ENCODE measurements at places on chromosomes 1 and 21.
A peak's percentile ranks its signal among the peaks of the same experiment; 100 is the strongest.

DNA sequence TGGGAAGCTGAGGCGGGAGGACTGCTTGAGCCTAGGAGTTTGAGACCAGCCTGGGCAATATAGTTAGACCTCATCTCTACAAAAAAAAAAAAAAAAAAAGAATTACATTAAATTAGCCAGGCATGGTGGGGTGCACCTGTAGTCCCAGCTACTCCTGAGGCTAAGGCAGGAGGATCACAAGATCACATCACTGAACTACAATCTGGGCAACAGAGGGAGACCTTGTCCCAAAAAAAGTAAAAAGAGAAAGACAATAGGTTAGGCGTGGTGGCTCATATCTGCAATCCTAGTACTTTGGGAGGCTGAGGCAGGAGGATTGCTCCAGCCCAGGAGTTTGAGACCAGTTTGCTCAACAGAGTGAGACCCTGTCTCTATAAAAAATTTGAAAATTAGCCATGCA lies 130.3 kb downstream of the TIAM1 start:
- DNase-seq: no peak

DNA sequence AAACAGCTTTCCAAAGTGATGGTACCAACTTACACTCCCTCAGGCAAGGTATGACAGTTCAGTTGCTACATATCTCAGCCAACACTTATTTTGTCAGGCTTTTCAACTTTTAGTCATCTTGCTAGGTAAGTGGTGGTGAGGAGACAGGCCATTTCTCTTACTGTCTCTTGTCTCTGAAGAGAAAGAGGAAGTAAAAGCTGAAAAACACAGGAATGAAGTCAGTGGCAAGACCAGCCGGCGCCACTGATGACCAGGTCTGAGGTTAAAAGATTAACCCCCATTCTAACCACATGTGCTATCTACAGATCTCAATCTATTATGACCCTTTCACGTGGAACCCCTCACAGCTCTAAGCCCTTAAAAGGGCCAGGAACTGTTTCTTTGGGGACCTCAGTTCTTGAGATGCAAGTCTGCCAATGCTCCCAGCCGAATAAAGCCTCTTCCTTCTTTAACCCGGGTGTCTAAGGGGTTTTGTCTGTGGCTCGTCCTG lies 4.2 kb downstream of the ADCY10 start:
- no peak for DNase-seq

DNA sequence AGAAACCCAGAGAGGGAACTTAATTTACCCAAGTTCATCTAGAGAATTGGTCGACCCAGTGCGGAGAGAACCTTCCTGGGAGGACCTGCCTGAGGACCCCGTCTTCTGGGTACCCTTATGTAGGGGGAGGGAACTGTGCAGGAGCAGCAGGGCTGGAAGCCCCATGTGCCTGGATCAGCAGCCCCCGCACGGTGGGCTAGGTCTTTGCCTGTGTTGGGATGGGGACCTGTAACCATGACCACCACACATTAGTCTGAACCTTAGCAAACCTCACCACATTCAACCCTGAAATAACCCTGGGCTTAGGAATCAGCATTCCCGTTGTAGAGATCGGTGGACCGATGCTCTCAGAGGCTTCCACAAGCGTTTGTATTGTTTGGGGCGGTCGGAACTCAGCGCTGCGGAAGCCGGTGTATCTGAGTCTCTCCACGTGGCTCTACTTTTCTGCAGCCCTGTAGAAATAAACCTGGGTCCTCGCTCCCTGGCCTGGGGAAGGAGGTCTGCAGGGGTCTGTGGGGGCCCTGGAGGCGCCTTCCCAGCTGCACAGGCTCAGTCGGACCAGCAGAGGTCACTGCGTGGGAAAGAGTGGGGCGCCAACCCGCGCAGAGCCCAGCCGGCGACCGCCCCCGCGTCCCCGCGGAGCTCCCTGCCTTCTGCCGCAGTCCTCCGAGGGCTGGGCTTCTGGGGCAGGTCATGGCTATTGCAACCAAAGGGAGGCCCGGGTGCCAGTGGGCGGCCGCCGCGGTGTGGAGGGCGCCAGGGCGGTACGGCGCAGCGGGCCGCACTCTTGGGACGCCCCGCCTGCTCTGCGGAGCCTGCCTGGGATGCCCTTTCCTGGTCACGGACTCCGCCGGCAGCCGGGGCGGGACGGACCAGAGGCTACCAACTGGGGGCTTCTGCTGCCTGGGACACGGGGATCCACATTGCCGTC lies 36.2 kb upstream of the KCNA10 start:
- peak; percentile 61 for DNase-seq

GRCh38 chr1:14775434-14775833 lies 176.9 kb downstream of the KAZN start:
- DNase-seq: no peak

- peak; percentile 92 for DNase-seq
Observed at GRCh38 chr1:107941123-107941522, 23.9 kb downstream of the VAV3 start.

DNA sequence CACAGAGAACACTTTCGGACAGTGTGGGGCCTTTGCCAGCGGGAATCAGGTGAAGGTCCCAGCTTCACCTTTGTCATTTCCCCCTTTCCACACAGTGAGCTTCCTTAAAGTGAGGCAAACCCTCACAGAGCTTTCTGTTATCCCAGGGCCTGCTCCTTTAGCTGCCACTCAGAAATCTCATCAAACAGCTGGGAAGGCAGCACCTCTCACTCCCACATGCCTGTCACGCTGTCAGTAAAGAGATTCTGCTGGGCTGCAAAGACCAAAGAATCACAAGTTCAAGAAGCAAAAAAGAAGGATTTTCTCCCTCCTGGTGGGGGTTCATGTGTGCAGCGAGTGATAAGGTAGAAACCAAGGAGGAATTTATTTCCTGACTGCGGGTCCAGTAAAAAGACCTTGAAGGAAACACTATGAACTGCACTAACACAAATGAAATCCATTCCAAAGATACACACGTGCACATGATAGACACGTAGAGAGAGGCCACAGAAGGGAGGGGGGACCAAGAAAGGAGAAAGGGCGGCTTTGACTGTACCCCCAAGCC lies 44.0 kb downstream of the HTR6 start:
- no peak for DNase-seq

DNA sequence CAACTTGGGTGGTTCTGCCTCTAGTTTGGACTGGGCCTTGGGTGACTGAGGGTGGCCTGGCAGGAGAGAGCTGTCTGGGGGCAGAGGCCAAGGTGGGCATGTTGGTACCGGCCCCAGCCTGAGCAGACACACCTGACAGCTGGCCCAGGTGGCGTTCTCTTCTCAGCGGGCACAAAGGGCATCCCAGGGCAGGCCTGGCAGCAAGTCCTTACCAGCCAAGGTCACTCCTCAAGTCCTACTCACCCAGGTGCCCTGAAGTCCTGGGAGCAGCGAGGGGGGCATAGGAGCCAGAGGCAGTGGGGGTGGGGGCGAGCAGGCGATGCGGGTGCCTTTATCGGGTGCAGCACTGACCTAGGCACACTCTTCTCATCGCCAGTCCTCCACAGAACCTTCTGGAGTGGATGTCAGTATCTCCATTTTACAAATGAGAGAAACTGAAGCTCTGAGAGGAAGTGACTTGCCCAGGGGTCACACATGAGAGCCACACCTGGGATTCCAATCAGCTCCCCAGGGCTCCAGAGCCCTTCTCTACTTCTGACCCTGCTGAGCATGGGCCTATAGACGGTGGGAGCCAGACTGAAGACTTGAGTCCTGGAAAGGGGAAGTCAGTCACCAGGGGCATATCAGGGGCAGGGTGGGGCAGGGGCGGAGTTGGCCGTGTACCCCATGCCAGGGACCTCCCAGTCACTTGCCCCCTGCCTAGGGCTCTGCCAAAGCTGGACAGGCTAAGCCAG lies 587 bp upstream of the SLC25A34 start:
- DNase-seq: no peak

GRCh38 chr21:17340081-17340480 lies 172.8 kb upstream of the CXADR start:
- no peak for DNase-seq

DNA sequence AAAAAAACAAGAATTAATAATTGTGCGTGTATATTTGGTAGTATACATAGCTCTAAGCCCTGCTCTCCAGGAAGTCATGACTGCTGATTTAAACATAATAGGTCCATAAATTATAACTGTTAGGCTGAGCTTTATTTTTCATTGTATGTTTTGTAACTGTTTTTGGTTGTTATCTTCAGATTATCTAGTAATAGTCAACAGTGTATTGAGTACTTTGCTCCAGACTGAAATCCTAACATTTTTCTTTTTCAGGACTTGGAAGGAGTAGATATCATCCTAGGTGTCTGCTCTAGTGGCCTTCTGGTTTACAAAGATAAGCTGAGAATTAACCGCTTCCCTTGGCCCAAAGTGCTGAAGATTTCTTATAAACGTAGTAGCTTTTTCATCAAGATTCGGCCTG lies 90.9 kb downstream of the TMEM200B start:
- DNase-seq: no peak

DNA sequence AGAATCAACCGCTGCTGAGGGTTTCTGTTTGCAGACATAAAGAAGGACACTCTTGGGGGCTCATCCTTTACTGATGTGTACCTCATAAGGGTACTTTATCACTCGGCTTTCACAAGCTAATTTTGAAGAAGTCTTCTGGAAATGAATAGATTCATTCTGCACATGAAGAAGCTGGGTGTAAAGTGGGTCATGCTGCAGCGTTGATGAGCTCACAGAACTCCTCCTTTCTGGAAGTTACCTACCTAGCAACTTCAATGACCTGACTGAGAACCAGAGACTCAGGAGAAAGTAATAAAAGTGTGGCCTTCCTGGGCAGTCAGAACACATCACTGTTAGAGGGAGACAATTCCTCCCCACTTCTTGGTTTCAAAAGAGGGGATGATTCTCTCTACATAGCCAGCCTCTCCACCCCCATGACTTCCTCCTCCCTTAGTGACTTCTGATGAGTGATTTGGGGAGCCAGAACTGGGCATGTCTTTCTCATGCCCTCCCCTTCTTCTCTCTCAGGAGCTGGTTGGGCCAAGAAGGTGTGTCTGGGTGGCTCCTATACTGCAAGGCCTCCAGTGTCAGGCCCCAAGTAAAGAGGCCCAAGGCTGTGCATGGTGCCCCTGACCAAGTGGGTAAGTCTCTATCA lies 27.0 kb downstream of the PCNX2 start:
- peak; percentile 32 for DNase-seq

DNA sequence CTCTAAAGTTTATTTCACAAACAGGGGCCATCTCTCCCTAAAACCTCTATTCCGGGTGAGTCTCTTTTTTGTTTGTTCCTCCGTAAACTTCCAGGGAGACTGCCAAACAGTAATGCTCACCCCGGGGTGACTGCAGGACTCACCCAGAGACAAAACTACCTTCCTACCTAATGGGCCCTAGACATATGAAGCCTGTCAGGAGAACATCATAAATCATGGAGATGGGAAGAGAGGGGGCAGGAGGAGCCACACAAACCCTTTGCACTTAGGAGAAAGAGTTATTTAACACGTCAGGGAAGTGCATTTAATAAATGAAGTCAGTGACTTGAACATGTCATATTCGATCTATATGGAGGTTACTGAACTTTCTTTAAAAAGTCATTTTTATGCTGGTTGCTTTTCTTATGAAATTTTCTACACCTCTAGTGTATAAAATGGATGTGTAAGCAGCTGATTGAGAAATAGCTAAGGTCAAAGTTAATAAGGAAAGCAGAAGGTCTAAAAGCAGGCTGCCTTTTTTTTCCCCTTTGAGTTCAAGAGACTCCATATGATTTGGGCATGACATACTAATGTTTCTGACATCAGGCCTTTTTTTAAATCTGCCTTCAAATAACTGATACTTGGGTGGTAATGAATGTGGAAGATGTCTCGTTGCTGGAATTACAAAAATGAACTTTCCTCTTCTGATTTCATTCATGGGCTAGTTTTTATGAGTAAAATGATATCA lies 286.9 kb upstream of the USP25 start:
- peak; percentile 74 for DNase-seq

DNA sequence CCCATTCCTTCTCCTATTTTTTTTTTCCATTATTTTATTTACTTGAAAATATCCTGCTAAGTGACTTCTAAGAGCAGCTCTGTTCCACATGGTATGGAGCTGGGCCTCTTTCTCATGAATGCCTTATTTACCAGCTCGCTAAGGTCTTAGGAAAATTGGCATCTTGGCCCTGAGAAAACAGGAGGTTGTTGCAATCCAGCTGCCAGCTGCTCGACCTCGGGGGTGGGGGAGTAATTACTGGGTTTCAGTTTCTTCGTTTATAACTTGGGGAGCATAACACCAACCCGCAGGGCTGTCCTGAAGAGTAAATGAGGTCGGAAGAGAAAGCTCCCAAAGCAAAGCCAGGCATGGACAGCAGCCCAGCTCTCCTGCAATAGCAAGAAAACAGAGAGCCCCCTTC lies 176.3 kb downstream of the AJAP1 start:
- DNase-seq: no peak

DNA sequence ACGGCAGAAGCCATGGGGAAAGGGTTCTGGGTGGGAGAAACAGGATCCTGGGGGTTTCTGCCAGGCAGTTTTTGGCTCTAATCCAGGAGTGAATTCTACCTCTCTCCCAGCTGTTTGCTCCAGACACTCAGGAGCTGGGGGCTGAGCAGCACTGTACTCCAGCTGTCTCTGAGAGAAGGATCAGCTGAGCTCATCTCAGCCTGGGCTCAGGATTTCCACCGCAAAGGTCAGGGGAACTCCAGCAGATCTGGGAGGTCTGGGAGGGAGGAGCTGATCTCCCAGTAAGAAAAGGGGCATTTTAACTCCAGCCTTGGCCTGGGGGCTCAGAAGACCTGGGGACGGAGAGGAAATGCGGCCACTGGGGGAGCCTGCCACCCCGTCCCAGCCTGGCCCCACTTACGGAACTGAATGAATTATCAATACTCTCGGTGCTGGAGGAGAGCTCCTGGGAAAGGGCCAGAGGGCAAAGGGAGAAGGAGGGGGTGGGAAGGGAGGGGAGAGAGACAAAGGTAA lies 17.3 kb downstream of the PI4KB start:
- no peak for DNase-seq

DNA sequence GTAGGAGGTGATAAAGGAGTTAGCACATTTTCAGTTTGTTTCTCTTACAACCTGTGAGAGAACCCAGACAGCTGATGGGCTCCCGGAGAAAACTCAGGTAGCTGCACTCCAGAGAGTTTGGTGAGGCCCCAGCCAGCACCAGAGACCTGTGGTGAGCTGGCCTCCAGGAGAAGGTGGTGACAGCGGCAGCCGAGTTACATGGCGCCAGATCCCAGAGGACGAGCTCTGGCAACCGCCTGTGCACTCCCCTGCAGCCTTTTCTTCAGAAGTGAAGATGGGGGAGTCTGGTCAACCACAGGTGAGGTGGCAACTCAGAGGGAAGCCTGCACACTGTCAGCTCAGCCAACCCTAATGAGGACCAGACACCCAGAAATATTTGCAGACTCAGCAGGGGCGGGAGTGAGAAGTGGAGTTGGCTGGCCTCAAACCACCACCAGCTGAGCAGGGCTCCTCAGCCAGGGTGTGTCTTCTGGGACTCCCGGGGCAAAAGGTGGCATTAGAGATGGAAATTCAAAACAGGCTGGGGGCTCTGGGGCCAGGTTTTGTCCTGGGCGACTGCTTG lies 209.7 kb downstream of the SETD4 start:
- DNase-seq: no peak

DNA sequence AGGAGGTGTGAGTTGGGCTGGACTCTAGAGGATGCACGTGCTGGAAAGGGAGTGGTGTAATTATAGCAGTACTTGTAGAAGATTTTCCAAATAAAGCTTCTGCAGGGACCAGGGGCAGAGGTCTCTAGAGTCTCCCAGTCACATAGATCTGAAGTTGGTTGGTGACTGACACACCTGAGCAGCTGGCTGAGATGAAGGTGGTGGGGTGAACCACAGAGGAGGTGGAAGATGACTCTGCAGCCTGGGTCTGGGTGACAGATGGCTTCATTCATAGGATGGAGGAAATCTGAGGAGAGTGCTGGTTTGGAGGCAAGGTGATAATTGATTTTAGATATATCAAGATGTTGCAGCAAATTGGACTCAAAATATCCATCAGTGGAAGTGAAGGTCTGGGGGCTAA lies 178.9 kb upstream of the IVNS1ABP start:
- DNase-seq: no peak

GRCh38 chr1:60763741-60764140 lies 318.6 kb upstream of the NFIA start:
- no peak for DNase-seq

All from inflammatory macrophage (primary cell).